CD4-positive, alpha-beta T cell treated with Interleukin-17A for 1 hour (primary cell): ENCODE measurements at places on chromosomes 1 and 21.
A peak's percentile ranks its signal among the peaks of the same experiment; 100 is the strongest.

DNA sequence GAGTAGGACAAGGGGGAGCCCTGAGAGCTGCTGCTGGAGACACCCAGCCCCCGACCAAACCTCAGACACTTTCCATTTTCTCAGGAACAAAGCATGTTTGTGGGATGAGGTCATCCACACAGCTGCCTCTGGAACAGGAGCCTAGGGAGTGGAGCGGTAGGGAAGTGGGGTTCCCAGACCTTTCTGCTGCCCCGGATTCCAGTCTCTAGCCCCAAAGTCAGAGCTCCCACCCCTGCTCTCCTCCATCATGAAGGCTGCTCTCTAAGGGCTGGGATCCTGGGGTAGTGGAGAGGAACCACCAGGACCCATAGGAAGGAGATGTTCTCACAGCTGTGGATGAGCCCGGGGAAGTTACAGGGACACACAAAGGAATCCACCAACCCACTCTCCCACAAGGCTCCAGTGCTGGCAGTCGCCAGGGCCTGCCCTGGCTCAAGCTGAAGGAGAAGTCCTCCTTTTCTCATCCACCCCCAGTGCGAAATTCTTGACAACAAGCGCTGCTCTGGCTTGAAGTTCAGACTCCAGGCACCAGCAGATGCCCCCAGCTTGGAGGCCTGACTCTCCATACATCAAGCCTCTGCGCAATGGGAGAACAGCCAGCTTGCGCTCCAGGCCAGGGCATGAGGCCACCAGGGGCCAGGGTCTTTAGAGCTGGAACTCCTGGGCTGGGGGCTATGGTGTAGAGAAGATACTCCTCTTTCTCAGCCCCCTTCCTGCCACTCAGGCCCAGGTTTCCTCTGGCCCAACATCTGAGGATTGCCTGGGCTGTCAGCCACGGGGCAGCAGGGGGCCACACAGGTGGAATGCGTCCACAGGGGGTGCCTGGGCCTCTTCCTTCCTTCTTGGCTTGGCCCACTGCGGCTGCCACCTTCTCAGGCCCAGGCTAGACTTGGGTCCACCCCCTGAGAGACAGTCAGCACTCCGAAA is 4.5 kb downstream of the FHL3 start:
- DNase-seq, result no peak

GRCh38 chr21:29022166-29022565 is 2.3 kb upstream of the USP16 start:
- DNase-seq, result peak; percentile 50

GRCh38 chr1:43035821-43036741 is 77.4 kb upstream of the SLC2A1 start:
- no peak for DNase-seq

- no peak for DNase-seq
These were observed 78.0 kb upstream of the TNFSF18 start for GRCh38 chr1:173128742-173129141.

GRCh38 chr1:185279571-185279970 is 37.5 kb downstream of the IVNS1ABP start:
- no peak for DNase-seq

DNA sequence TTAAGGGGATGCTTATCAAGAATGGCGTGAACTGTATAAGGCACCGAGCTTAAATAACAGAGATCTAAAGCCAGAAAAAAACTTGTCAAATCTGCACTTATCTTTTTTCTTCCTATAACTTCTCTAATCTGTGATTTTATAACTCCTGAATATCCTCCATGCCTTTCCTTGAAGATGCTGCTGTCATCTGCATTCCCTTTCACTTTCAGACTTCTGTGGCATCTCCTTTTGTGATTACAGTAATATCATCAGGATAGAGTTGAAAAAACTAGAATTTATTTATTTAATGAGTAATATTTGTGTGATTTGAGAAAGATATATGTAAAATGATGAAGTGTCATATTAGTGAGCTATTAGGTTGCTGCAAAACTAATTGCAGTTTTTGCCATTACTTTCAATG is 357.8 kb upstream of the PTBP2 start:
- DNase-seq, result no peak

DNA sequence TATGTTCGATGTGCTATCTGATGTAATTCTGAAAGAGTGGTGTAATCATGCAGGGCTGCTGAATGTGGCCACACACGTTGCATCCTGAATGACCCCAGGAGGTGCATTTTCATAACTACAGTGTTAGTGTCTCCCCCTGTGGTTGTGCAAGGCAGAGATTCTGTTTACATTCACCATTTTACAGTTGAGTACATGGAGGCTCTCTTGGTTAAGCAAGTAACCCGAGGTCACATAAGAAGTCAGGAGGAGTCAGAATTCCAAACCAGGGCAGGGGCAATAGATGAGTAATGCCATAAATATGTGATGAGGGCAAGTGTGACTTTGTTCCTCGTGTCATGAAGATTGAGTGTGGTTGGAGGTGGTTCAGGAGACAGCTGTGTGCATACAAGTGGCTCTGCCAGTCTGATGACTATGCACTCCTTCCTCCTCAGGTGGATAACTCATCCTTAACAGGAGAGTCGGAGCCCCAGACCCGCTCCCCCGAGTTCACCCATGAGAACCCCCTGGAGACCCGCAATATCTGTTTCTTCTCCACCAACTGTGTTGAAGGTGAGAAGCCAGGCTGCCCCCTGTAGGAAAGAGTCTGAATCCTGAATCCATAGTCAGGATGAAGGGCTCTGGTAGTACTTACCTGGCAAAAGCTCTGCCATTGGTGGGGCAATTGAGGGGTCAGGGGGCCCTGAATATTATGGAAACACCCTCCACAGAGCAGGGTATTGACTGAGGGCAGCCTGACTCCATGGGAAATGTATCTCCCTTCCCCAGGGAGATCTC is 9.3 kb downstream of the ATP1A2 start:
- DNase-seq, result no peak

DNA sequence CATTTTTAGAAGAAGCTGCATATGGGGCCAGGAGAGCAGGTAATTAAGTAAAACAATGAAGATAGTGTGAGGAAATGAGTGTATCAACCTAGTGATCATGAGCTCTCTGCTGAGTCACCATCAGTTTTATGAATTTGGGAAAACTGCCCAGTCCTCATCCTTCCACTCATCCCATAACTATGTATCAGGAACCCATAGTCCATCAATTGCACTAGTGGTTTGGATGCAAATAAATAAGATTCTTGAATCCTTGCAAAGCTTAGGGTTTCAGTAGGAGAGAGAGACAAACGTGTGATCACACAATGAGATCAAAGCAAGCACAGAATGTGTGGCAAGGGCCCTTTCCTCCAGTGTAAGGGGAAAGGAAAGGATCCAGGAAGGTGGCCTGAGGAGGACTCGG is 145.6 kb downstream of the ZZZ3 start:
- DNase-seq, result no peak

DNA sequence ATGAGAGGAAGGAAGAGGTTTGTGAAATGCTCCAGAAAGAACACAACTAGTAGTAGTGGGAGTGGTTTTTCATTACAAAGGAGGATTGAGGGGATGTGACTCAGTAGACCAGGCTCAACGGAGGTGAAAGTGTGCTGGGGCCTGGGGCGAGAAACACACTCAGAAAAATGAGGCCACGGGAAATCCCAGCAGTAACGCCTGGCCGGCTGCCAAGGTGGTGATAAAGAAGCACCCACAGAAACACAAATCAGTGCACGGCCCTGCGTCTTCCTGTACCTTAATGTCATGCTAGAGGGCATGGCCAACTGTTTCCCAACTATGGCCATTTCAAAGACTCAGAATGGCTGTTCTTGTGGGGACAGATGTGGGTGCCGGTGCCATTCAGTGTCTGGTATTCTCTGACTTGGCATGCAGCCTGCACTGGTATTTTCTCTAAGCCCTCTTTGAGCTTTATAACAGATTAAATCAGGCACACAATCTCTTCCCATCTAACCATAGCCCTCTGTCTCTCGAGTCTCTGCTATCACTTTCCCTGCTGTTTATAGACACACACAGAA is 38.2 kb downstream of the URB2 start:
- DNase-seq, result peak; percentile 72

GRCh38 chr1:77370161-77370560 is 88.3 kb downstream of the AK5 start:
- DNase-seq, result no peak

- DNase-seq, result no peak
These were observed 187.7 kb upstream of the LMO4 start for GRCh38 chr1:87140831-87141540.

DNA sequence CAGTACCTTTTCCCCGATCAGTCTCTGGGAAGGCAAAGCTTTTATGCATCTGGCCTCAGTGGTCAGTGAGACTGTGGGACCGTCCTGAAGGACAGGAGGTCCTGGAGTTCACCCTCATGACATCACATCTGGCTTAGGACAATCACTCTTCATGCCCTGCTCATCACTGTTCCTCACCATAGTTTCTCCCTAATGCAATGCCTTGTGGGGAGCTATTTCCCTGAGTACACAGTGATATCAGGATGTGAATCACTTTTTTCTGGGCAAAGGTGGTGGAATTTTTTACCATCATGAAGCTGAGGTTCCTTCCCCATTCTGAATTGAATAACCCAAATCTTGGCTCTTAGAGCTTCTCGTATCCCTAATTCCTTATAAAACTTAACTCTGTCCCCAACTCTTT is 34.8 kb upstream of the CFAP126 start:
- DNase-seq, result no peak

DNA sequence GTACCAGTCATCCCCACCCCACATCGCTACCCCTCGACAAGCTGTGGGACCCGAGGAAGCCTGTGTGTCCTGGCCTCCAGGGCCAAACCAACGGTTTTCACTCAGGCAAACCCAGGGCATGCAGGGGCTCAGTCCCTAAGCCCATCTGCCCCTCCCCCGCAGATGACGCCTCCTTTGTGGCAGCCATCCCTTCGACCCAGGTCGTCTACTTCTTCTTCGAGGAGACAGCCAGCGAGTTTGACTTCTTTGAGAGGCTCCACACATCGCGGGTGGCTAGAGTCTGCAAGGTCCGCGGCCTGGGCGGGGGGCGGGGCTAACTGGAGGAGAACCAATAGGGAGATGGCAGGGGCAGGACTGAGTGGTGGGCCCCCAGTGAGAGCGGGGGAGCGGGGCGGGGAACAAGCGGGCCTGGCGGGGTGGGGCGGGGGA is 7.4 kb downstream of the SEMA4A start:
- DNase-seq, result peak; percentile 77

DNA sequence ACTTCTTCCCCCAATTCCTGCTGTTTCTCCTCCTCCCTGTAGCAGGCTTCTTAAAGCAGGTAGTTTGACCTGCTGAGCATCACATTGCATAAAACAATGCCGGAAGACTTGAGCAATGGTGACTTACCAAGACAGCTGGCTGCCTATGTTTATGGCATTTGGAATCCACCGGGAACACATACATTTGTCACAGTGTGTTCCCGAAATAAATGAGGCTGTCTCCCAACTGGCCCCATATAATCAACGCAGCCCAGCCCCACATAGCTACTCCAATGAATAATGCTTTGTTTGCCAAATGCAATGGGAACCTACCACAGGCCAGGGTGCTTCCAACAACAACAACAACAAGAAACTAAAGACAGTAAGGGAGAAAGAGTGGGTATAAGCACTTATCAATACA is 186.1 kb upstream of the MAP1LC3C start:
- DNase-seq, result no peak

DNA sequence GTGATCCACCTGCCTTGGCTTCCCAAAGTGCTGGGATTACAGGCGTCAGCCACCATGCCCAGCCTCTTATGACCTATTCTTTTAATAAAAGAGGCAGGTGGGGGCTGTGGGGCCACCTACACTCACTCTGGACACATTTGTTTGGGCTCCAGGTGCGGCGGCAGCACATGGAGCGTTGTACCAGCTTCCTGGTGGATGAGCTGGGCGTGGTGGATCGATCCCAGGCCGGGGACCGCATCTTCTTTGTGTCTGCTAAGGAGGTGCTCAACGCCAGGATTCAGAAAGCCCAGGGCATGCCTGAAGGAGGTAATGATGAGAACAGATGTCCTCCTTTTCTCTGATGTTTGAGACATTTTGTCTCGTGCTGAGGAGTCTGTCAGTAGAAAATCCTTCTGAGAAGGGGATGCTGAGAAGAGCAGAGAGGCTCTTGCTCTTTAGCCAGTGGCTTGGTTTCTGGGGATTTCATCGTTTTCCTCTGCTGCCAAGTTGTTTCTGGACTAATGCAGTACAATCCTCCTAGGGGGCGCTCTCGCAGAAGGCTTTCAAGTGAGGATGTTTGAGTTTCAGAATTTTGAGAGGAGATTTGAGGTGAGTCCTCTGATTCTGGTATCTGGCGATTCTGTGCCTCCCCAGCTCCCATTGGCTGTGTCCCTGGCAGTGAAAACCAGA is 17.9 kb upstream of the MIIP start:
- DNase-seq, result peak; percentile 51

DNA sequence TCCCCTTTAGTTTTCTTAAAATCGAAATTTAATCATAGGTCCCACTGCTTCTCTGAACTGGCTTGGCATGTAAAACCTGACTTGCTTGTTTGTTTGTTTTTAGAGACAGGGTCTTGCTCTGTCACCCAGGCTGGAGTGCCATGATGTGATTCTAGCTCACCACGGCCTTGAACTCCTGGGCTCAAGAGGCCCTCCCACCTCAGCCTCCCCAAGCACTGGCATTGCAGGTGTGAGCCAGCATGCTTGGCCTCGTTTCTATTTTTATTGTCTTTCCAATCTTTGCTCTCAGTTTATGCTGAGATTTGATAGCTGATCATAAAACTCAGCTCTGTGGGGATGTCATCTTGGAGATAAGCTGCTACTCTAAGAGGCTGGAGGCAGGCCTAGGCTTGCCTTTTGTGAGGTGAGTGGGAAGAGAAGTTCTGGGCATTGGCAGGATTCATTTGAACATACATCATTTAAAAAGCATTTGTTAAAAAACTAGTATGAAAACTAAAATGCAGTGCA is 51.5 kb upstream of the GCLM start:
- DNase-seq, result no peak

DNA sequence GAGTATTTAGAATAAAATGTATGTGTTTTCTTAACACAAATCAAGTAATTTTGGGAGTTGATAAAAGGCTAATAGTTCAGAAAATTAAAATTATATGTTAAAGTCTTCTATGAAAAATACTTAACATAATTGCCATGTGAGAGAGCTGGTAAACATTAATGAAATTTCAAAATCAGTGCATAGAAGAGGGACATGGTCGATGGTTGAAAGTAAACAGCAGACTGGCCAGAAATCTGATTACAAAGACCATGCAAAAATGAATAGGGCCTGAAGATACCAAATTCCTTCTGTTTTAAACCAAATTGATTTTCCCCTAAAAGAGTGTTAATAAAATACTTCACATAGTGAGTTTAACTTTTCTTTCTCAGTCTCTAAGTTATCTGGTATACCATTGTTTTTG is 128.3 kb downstream of the GABPA start:
- DNase-seq, result no peak

- no peak for DNase-seq
These were observed 35.1 kb downstream of the LRRC42 start for GRCh38 chr1:53981220-53981619.

DNA sequence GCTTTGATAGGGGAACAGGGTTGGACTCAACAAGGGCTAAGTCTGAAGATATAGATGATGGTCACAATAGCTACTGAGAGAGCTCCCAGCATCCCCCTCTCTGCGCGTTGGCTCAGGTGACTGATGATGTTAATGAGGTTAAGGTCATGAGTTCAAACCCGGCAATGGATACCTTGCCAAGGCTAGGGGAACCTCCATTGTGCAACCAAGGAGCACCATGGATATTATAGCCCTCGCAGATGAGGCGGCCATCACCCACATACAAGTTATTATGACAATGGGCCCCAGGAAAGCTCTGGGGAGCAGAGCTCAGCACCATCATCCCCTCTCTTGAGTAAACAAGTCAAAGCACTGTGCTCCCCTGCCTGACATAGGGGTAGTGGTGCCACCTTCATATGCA is 8.2 kb downstream of the KCNA2 start:
- no peak for DNase-seq
